Stimulated activated CD4-positive, alpha-beta T cell treated with anti-CD3 and anti-CD28 coated beads, Interleukin-1b, Interleukin-23, amount 100 ng/mL, for 1 hour (primary cell): ENCODE measurements at places on chromosomes 1 and 21.

GRCh38 chr21:34180826-34181359 lies 107.5 kb downstream of the MRPS6 start:
- DNase-seq: no peak

DNA sequence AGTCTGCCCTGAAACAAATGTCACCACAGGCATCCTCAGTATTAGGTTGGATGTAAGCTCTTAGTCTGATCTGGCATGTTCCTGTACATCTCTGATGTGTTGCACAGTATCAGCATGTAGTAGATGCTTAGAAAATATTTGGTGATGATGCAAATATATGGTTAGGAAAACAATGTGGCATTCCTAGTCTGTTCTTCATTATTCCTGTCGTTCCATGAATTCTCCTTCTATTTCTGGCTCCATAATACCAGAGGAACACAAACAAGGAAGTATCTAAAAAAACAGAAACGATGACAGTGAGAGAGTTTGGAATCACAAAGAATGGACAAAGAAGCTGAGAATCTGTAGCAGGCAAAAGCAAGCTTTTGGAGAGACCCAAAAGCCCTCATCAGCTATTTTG lies 236.6 kb downstream of the HHAT start:
- no peak for DNase-seq

DNA sequence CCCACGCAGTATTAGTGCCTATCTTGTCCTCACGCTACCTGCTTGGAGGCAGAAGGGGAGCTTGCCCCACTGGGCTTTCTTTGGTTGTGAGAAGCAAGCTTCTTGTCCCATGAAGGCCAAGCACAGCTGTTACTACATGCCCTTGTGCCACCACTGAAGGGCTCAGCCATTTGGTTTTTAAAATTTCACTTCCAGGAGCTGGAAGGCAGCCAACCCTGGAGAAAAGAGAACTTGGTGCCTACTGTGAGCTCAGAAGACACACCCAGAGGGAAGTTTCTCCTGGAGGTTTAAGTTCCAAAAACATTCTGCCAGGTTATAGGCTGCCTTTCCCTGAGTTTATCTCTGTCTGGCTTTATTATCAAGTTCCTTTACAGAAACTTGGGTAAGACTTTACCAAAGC lies 187.4 kb downstream of the SLC35F3 start:
- DNase-seq: no peak

DNA sequence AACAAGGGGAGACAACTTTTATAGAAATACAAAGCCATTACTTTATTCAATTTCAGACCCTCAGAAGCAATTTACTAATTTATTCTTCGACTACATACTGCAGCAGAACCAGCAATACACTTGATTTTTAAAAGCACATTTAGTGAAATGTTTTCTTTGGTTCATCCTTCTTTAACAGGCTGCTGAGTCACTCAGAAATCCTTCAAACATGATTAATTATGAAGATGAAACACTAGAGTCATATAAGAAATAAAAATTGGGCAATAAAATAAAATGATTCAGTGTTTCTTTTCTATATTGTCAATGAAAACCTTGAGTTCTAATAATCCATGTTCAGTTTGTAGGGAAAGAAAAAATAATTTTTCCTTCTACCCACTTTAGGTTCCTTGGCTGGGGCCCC lies 47.0 kb downstream of the CHML start:
- no peak for DNase-seq

- DNase-seq: no peak
Measured at GRCh38 chr1:154874465-154874864, 4.4 kb upstream of the KCNN3 start.

GRCh38 chr1:119002028-119002686 lies 14.0 kb upstream of the TBX15 start:
- no peak for DNase-seq

DNA sequence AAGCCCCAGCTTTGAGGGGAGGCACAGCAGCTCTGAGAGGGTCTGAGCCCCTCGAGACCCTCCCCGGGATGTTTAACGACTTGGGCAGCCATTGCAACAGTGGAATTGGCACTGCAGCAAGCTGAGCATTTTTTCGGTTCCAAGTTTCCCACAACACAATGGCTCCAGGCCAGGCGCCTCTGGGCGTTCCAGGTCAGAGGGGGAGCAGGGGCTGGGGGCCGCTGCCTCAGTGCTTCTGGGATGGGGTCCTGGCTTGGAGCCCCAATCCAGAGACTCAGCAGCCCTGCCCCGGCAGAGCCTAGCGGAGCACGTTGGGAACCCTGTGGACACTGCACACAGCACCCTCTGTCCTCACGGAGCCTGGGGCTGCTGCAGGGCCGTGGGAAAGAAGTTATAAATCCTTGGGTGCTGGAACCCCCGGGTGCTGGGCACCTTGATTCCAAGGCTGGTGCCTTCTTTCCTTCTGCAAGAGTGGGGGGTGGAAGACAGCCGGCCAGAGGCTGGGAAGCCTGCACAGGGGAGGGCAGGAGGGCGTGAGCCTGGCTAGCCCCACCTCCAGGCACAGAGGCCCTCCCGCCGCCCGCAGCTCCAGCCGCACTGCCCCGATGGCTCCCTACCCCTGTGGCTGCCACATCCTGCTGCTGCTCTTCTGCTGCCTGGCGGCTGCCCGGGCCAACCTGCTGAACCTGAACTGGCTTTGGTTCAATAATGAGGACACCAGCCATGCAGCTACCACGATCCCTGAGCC lies 50.1 kb downstream of the COL18A1 start:
- DNase-seq: no peak

DNA sequence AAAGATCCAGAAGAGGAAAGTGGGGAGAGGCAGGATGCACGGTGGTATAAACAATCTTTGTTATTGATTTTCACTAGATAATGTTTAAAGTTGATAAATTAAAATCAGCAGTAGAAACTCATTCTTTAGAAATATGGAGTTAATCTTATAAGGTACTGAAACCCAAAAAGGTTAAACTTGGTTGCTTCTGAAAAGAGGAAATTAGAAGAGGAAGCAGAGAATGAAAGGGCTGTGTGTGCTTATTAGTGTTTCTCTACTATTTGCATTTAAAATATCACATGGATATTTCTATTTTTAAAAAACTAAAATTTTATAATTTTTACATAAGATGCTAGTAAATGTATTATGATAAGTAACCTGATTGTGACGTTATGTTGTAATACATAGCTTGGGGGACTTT lies 24.4 kb downstream of the C1orf141 start:
- DNase-seq: no peak

DNA sequence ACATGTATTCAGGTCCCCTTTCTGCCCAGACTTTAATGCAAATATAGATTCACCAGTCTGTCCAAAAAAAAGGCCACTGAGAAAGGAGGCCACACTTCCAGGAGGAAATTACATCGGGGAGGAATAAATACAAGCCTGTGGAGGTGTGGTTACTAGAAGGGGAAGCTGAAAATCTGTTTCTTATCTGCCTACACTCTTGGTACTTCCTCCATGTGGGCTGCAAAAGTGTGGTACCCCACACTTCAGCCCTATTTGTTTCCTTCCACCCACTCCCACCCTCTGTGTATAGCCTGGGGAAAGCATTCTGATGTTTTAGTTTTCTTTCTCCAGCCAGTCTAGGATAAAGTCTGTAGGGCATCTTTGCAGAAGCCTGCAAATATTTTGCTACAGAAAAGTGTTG lies 38.4 kb downstream of the UTP25 start:
- no peak for DNase-seq

GRCh38 chr1:196628838-196629237 lies 20.6 kb upstream of the KCNT2 start:
- no peak for DNase-seq

- no peak for DNase-seq
Measured at GRCh38 chr21:33916200-33916567, 580 bp upstream of the ATP5PO start.

- DNase-seq: no peak
Measured at GRCh38 chr1:50110656-50111055, 1.9 kb downstream of the ELAVL4 start.

- DNase-seq: no peak
Measured at GRCh38 chr1:235105051-235106043, 23.3 kb downstream of the TOMM20 start.

DNA sequence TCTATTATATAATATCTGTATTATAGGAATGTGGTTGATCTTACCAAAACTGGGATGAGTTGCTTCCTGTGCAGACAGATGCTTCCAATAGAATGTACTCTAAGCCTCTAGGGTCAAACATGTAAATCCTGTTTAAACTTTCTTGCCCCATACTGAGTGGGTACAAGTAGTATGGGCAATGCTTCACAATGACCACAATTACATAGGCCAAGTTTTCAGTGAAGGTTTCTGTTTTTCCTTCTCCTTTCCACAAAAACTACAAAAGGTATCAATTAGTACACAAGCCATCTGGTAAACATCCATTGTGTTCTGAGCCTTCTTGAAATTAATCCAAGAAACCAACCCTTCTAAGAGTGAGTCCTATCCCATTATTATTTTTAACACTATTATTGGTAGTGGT lies 16.8 kb downstream of the OTUD7B start:
- no peak for DNase-seq

- no peak for DNase-seq
Measured at GRCh38 chr1:153430166-153430553, 13.8 kb downstream of the S100A7A start.

DNA sequence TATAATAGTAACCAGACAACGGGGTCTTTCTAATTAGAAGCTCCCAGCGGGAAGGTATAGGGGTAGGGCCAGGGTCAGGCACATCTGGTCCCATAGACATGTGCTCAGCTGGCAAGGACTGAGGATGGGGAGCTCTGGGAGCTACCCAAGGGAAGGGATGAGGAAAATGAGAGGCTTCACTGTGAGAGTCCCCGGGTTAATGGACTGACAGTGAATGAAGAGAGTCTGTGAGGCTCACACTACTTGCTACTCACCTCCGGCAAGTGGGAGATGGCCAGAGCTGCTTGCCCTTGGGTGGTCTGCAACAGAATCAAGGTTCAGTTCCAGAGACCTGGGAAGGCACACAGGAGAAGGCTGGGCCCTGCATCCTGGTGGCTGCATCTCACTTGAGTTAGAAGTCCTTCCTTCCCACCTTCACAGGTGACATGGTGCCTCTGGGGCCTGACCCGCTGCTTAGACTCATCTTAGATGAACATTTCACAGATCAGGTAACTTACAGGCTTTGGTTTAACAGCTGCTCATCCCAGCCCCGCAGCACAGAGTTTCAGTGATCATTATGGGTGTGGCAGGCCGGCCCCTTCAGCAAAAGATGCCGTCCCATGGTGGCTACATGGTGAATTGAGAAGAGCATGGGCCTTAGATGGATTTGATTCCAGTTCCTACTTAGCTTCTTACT lies 31.7 kb downstream of the EIF2D start:
- no peak for DNase-seq

- no peak for DNase-seq
Measured at GRCh38 chr1:222171005-222171404, 376.9 kb downstream of the HHIPL2 start.

DNA sequence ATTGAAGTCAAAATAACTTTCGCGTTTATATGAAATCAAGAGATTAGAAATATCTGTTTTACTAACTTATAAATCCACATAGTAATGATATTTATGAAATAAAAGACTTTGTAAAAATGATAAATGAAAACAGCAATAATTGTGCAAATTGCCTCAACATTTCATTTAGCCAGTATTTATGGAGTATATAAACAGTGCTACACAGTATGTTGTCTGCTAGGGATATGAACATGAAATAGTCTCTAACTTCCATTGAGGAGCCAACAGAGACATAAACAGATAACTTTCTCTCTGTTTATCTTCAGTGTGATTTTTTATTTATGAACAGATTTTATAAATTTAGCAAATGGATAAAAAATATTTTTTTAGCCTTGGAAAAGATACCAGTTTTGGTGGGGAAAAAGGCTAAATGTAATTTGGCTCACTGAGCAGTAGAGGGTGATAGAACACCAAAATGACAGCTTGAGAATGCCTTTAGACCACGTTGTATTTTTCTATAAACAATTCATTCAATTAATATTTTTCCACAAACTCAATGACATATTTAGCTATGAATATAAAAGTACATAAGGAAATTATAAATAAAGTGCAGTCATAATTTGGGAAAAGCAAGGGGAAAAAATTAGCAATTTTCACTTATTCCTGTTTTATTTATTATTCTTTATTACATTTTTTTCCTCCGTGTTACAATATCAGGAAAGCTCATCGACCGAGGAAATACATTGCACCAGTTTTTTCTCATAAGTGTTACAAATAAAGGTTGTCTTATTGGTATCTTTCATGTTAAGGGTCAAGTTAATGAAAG lies 47.5 kb upstream of the EEIG2 start:
- no peak for DNase-seq

DNA sequence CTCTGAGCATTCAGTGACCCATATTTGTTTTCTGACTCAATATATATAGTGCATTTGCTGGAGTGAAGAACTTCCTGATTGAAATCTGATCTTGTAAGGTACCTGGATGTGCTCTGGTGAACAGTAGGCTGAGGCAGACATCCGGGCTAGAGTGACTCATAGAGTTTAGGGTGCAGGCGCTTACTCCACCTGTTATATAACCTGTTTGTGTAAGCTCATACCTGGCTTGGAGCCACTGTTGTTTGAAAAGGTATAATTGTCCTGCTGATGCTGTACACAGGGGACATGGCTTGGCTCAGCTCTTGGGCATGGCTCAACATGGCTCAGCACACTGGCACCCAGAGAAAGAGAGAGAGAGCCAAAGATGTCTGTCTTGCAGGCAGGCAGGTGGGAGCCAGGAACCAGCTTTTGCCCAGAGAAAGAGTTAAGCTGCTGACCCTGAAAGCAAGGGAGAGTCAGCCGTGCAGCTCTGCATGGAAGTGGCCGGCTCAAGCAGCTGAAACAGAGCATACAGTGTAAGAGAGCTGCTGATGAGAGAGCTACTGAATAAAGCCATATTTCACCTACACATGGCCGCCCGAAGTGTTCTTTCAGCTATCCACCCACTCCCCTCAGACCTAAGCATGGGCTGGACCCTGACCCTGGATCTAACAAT lies 43.2 kb downstream of the GJA5 start:
- no peak for DNase-seq

- no peak for DNase-seq
Measured at GRCh38 chr1:245087723-245088122, 67.1 kb upstream of the KIF26B start.

DNA sequence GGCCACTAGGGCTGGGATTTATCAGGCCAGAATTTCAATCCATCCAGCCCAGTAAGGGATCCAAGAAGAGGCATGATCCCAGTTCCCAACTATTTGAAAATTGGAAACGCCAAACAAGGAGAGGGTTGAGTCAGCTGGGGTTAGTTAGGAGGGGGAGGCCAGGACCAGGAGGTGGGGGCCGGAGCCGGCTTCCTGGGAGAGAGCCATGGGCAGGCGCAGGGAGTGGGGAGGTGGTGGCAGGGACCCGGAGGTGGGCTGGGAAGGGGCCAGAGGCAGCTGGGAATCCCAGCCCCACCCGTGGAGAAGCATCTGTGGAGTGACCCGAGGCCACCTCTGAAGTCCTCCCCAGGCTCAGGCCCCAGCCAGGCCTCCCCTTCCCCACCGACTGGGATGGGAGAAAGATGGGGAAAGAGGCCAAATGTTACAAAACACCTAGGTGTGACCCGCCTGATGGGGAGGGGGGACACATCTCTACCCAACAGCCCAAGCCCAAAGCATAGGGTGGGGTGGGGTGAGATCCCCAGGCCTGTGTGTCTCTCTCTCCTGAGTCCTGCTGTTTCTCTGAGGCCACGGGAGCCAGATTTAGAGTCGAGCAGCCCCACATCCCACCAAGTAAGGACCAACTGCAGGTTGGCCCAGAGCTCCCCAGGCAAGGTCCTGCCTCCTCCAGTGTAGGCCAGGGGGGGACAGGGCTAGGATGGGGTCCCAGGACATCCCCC lies 10.1 kb downstream of the HSPG2 start:
- no peak for DNase-seq
